CD4-positive, alpha-beta T cell treated with Interleukin-2 at 100 ng/mL for 4 hours (primary cell): ENCODE measurements at places on chromosomes 2 and 18.

DNA sequence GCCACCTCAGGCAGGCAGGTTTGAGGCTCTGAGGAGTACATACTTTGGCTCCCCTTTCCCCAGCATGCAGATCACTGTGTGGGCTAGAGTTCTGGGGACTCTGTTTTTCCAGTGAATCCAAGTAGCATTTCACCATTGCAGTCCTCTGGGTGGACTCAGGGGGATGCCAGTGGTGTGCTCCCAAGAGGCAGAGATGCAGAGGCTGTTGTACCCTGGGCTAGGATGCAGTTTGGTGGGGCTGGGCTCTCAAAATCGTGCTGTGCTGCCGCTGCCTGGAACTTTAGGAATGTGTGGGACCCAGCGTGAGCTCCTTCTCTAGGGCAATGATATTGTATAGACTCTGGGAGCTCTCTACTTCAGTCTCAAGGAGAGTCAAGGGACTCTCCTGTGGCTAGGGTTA, 104.9 kb downstream of the MYO3B start:
- DNase-seq, result no peak

DNA sequence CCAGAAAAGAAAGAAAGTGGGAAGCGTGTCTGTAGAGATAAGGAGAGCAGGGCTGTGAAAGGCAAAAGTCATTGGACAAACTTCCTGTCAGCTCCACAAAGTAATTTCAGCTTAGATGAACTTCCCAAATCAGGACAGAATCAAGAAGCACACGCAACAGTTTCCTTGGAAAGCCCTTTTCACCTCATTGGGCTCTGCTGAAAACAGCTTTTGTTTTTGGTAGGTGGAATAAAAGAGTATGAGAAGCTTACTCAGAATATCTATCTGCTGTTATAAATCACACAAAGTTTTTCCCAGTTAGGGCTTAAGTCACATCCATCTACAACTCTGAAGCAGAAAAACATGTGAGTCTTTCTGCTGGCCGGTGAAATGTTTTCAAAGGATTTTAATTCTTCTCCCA, 42.4 kb upstream of the EFEMP1 start:
- DNase-seq, result no peak

GRCh38 chr2:58629545-58630119, 388.5 kb upstream of the FANCL start:
- no peak for DNase-seq

- no peak for DNase-seq
Observed at GRCh38 chr2:22788749-22789327, 596.1 kb upstream of the KLHL29 start.

- DNase-seq, result no peak
Observed at GRCh38 chr2:54891909-54892308, 158.3 kb downstream of the RTN4 start.

DNA sequence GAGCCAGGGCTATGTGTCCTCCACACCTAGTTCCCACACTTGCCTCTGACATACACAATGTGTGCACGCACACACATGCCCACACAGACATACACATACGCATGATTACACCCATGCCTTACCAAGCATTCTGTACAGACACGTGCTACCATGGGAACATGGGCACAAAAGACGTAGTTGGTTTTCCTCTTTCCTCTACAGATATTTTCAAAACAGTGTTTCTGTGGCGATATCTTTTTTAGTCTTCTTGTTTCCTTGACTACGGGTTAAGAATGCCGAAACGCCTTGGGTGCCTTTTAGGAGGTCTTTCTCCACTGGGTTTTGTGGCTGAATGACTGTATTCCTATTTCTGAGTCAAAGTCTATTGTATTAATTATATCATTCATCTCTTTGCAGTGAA, 75.5 kb upstream of the SPTBN1 start:
- DNase-seq, result no peak

GRCh38 chr18:79575891-79576685, 103.5 kb upstream of the CTDP1 start:
- DNase-seq, result no peak

- DNase-seq, result no peak
Observed at GRCh38 chr2:200342235-200342634, 35.7 kb downstream of the SPATS2L start.

- no peak for DNase-seq
Observed at GRCh38 chr2:235643680-235644511, 150.1 kb downstream of the AGAP1 start.
